Brain (organoid and tissue), 16 donors: ENCODE measurements at places on chromosomes 1 and 21. TPM values are rescaled to one million over a fixed set of nuclear protein-coding genes. Genes with fewer than 3 reads are reported as not detected.
A peak's percentile ranks its signal among the peaks of the same experiment; 100 is the strongest.

TSPAN1 gene
- 9.4 TPM for polyA plus RNA-seq

DCDC2B gene
- not detected for polyA plus RNA-seq

LMOD1 gene
- 4.2 TPM for polyA plus RNA-seq

IVL gene
- polyA plus RNA-seq, result not detected

MYOG gene
- polyA plus RNA-seq, result not detected

PWP2 gene
- 1.8 TPM for polyA plus RNA-seq

CD48 gene
- 1.0 TPM for polyA plus RNA-seq

PTGER3 gene
- polyA plus RNA-seq, result 0.08 TPM

MATN1 gene
- 0.14 TPM for polyA plus RNA-seq

ANKRD45 gene
- 1.8 TPM for polyA plus RNA-seq

ANKRD35 gene
- polyA plus RNA-seq, result 32.8 TPM

FAM151A gene
- polyA plus RNA-seq, result not detected

KCNK1 gene
- 31.4 TPM for polyA plus RNA-seq

UQCRHL gene
- 5.8 TPM for polyA plus RNA-seq

MRTO4 gene
- polyA plus RNA-seq, result 36.2 TPM

TEDDM1 gene
- not detected for polyA plus RNA-seq

DNA sequence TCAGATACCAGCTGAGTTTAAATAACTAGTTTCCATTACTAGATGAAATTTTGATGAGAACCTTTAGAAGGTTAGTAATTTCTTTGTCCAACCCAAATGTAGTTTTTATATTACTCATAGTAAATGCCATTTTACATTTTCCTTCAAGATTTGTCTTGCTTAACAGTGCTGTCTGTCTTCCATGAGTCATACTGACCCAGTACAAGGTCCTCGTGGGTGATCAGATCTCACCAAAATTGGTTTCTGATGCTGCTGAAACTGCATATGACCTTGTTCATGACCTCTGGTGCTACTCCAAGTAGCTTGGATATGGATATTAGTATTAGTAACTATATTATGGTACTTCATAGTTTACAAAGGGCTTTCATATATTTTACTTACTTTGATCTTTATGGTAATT lies 207.1 kb downstream of the RYR2 start:
- DNase-seq, result no peak

DNA sequence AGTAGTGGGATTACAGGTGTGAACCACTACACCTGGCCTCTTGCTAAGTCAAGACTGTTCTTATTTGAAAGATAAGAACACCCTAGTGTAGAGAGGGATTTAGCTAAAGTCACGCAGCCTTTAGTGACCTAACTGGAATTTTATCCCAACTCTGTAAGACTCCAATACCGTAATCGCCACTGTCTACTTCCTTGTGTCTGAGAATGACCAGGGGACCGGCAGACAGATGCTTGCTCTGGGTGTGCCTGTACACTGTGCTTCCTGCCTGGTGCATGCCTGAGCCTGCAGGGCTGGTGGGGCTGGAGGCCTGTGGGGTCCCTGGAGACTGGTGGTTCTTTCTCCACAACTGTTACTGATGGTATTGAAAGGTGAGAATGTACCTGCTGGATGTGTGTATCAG lies 15.3 kb downstream of the MFSD2A start:
- no peak for DNase-seq

DNA sequence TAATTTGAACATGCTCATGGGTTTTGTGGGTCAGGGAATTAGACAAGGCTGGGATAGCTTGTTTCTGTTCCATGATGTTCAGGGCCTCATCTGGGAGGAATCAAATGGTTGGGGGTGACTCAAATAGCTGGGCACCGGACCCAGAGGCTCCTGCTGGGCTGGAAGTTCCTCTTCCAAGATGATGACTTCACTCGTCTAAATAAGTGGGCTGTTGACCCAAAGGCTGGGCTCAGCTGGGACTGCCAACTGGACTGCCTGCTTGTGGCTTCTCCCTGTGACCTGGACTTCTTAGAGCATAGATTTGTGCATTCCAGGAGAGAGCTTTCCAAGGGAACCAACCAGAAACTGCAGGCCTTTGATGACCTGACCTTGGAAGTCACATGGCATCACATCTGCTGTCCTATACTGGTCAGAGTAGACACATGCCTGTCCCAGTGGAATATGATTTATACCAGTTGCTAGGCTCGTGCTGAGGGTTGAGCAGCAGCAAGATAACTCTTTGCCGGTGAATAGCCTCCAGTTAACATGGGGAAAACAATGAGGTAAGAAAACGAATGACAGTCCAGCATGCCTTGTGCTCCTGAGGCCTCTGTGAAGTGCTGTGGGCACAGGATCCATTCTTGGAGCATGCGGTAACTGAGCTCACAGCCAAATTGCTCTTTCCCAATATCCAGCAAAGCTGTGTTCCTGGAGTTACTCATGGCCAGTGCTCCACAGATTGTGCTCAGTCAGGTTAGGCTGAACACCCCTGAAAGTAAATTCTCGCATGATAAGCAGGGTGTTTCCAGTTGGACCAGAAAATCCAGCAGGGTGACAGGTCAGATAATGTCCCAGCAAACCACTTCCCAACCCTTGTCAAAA lies 272.9 kb upstream of the TMEM51 start:
- no peak for DNase-seq

DNA sequence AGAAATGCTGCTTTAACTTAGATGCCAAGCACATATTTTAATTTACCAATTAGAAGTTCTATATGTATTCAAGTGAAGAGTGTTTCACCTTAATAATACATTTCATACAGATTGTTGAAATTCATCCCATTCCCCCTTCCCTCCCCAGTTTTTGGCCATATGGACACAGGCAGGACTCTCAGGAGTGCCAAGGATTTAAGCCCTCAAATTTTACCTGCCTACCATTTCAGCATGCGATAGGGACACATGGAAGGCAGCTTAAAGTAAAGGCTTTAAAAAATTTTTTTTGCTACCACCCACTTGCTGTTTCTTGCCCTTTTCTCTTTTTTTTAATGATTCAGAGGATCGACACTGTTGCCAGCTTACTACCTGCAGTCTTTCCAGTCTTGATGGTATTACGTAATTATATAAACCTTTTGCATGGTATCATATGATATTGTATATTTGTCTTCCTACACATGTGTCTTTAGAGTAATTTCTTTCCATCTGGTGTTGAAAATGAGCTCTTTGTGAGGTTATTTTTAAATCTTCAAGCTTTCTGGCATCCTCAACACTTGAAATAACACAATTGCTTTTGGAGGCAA lies 7.0 kb downstream of the EPB41 start:
- DNase-seq, result no peak

DNA sequence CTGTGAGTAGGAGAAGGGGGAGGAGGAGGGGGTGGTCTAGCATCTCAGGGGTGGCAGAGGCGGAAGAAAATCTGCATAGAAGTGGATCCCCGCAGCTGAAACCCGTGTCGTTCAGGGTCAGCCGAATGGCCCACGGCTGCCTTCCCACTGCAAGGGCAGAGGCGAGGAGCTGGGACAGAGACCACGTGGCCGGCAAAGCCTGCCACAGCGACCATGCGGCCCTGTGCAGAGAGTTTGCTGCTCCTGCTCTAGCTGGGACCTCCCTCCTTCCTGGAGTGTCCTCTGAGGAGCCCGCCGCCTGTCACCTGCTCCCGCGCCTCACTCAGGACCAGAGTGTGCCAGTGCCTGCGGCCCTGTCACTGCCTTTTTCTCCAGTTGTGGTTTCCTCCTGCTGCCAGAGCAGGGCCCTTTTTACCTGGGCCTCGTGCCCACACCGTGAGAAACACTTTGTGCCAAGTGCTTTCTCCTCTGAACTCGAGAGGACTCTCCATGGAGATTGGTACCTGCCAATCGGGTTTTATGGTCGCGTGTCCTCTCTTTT lies 5.4 kb upstream of the TRPM2 start:
- no peak for DNase-seq

- peak; percentile 83 for DNase-seq
Observed at GRCh38 chr21:15592271-15592860, 137.4 kb upstream of the USP25 start.

DNA sequence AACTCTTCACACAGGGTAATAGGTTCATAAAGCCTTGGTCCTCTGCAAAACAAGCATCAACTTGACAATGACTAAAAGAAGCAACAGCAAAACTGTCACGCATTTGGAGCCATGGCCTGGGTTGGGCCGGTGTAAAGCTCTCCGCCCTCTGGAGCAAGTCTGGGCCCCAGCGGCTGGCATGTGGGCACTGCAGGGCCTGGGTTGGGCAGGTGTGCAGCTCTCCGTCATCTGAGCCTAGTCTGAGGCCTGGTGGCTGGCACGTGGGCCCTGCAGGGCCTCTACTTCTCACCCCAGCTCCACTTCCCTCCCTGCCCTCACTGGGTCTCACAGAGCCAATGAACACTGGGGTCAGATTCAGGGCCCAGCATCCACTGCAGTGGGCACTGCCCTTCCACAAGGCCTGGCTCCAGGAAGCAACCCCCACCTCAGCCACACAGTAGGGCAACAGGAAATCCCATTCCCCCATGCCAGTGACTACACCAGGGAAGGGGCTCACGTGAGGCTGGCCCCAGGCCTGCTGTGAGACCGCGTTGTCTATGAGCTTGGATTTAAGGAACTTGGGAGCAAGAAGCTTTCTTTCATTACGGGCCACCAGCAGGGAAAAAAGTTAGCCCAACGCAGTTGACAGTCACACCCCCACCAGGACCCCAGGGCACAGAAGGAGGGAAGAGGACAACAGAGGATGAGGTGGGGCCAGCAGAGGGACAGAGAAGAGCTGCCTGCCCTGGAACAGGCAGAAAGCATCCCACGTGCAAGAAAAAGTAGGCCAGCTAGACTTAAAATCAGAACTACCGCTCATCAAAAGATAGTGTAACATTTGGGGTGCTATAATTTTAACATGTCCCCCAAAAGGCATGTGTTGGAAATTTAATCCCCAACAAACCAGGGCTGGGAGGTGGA lies 52.7 kb downstream of the NPHP4 start:
- DNase-seq, result no peak

GRCh38 chr1:1835546-1835945 lies 55.3 kb downstream of the GNB1 start:
- DNase-seq, result no peak

DNA sequence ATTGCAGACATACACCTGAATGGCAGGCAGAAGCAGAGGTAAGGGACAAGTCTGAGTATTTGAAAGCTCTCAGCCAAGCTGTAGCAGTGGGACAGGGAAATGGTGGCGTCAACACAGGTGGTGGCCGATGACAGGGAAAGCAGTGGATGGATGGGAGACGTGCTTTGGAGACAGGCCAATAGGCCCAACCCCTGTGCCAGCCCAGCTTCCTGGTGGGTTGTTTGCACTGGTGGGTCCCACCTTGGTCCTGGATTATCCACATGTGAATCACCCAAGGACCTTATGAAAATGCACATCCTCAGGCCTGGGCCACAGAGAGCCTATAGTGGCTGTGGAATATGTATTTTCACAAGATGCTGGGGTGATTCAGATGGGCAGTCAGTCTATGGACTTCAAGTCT lies 203.7 kb upstream of the VAMP3 start:
- DNase-seq, result no peak

GRCh38 chr1:30877205-30877912 lies 31.2 kb downstream of the SDC3 start:
- peak; percentile 37 for DNase-seq

GRCh38 chr1:55078470-55078869 lies 39.1 kb downstream of the PCSK9 start:
- peak; percentile 97 for DNase-seq

GRCh38 chr1:197798492-197798891 lies 23.2 kb upstream of the DENND1B start:
- no peak for DNase-seq

DNA sequence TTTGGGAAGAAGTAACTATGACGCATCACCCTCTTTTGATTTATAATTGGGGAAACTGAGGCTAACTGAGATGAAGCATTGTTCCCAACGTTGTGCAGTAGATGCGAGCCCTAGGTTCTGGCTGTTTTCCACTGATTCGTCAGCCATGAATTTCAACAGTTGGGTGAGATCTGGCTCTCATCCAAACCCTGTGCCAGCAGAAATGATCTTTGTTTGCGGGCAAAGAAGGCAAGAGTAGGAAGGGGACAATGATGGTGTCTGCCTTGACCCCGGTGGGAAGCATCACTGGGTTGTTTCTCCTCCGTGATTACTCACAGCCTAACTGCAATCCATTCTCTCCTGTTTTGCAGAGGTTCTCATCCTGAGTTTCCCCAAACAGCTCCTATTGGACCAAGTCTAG lies 142.3 kb downstream of the MIS18A start:
- DNase-seq, result peak; percentile 38

- no peak for DNase-seq
Observed at GRCh38 chr1:81594206-81594605, 206.5 kb upstream of the ADGRL2 start.

DNA sequence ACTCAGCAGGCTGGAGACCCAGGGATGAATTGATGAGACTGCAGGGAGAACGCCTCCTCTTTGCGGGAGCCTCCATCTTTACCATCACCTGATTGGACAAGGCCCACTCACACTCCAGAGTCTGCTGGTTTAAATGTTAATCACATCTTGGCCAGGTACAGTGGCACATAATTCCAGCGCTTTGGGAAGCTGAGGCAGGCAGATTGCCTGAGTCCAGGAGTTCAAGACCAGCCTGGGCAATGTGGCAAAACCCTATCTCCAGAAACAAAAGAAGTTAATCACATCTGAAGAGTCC lies 121.8 kb upstream of the C1orf174 start:
- DNase-seq, result no peak

DNA sequence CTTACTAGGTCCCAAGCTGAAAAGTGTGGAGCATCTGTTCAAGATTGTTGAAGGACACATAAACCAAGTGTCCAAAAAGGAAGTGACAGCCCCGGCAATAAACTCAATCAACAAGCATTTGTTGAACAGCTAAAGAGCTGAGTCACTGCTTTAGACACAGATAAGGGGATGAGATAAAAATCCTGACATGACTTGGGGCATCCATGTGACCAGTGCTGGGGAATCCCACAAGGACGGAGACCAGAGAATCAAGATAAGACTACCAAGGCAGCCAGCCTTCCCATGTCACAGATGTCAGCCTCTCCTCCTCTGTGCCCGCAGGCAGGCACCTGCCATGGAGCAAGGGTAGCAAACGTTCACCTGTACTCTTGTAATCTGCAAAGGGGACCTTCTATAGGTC lies 118.6 kb upstream of the KAZN start:
- DNase-seq, result no peak

DNA sequence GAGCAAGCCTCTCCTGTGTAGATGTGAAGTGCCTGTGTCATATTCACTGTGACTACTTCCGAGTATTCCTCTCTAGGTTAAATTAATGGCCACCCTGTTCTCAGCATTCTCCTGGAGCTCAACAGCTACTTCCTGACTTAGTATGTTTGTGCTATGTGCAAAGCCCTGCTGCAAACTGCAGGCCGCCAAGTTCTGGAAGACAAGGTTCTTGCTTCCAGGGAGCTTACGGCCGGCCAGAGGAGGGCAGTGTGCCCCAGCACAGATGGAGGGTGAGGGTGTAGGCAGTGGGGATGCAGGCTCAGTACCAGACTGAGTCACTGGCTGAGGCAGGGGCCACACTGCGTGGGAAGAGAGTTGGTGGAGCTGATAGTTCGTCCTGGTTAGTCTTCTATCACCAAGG lies 43.2 kb downstream of the ELK4 start:
- DNase-seq, result no peak

DNA sequence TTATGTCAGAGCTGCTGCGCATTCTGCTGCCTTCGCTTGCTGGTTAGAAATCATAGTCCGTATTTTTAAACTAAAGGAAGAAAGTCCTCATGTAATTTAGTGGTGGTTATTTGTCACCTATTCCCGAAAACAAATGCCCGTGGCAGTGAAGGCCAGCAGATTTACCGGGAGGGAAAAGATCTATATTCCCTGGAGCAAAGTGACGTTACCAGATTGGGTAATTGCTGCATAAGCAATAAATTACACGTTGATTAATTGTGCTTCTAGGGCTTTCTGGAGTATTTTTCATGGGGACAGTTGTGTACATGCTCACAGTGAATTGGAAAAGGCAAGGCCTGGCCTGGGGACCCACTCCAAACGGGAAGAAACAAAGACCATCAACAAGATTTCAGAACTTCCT lies 298.7 kb downstream of the NPHP4 start:
- no peak for DNase-seq
